GM12891 (cell line): ENCODE measurements at places on chromosomes 7 and 10.

- peak; percentile 53 for DNase-seq
Observed at GRCh38 chr10:77641788-77642397, 4.3 kb upstream of the KCNMA1 start.

- no peak for DNase-seq
Observed at GRCh38 chr10:125161707-125162119, 1.4 kb upstream of the CTBP2 start.

GRCh38 chr7:95066737-95067530, 159.5 kb downstream of the PPP1R9A start:
- no peak for DNase-seq

GRCh38 chr10:3775696-3776551, 9.1 kb downstream of the KLF6 start:
- no peak for DNase-seq

DNA sequence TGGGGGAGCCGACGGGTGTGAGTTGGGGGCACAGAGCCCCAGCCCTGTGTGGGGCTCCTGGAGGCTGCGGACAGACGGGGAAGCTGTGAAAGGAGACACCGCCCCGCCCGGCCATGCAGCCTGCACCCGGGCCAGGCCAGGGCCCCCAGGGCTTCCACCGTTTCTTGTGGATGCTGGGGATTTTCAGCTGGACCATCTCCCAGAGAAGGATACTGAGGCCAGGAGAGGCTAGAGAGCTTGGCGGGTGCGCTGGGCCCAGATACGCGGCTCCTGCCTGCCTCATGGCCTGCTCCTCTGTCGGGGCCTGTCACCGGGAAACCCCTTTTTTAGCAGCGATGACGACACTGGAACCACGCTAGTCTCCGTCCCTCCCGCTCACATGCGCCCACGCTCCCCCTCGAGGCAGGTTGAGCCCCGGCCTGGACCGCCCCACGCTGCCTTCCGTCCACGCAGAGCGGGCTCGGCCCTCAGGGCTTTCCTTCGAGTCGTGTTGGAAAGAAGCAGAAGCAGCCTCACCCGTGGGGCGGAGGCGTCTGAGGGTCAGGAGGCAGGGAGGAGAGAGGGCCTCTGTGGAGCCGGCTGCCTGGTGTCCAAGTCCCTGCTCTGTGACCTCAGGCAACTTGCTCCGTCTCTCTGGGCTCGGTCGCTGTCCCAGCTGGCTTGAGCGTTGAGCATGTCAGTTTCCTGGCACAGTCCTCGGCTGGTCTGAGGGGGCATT, 11.7 kb downstream of the TMEM184A start:
- no peak for DNase-seq

GRCh38 chr10:13961097-13961496, 369.6 kb downstream of the FRMD4A start:
- DNase-seq: no peak

GRCh38 chr10:126872768-126873167, 32.5 kb upstream of the DOCK1 start:
- no peak for DNase-seq

- no peak for DNase-seq
Observed at GRCh38 chr7:52940481-52940880, 95.0 kb upstream of the POM121L12 start.

DNA sequence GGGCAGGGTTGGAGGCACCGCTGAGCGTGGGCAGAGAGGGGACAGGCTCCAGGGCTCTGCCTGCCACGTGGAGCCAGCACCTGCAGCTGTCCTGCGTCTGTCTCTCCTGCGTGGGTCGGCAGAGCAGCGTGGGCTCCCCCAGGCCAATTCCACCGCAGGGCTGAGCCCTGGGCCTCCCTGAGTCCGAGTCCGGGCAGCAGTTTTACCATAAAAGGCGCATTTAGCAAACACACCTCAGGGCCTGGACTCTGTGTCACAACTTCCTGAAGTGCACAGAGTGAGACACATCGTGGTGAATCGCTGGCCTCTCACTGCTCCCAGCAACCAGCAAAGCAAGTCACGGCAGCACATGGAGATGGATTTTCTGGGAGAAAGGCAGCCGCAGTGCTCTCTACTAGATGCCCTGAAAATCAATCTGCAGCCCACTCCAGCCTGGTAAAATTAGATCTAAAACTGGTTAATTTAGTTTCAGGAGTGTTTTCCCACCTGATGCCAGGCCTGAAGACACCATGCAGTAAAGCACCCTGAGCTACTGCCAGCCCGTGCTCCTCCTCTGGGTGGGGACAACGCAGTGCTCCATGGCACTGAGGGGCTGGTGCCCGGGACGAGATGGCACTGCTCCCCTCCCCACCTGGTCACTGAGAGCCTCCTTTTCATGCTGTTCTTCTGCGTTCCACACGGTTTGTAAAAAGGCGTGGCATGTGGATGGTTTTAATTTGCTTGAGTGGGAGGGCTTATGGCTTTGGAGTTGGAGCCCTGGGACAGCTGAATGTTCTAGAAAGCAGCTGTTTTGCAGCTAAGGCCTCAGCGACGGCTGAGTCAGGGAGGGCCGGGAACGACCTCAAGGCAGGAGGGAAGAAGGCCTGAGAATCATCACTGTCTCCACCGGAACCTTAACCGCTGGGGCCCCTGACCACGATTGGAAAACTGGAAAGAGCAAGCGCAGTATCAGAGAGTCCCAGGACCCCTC, 336.9 kb downstream of the ADARB2 start:
- DNase-seq: no peak

DNA sequence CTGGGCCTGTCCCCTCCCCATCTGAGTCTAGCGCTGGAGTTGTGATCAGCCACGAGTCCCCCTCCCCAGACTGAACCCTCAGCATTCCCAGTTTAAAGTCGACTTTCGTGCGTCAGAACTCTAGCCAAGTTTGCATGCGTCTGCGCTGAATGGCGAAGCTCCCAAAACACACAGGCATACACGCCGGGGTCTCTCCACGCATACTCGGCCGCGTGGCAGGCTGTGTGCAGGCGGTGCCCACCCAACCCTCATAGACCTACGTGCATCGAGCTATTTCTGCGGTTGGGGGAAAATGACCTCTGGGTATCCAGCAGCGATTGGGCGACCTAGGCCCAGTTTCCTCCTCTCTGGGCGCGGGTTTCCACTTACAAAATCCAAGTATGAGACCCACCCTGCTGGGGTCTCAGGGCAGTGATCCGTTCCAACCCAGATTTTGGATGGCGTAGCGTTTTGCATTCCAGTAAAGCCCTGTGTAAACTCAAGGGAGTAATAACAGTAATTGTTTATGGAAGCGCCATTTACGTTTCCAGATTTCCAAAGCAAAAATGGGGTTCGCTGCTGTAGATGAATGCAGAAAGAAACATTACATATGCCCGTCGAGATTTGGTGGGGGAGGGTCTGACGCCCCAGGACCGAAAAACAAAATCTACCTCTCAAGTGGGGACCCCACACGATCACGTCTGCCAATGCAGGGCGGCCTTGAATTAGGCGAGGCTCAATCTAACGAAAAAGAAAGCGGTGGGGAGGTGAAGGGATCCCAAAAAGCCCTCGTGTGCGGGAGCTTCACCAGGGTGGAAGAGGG, 2.0 kb upstream of the HMX3 start:
- no peak for DNase-seq

DNA sequence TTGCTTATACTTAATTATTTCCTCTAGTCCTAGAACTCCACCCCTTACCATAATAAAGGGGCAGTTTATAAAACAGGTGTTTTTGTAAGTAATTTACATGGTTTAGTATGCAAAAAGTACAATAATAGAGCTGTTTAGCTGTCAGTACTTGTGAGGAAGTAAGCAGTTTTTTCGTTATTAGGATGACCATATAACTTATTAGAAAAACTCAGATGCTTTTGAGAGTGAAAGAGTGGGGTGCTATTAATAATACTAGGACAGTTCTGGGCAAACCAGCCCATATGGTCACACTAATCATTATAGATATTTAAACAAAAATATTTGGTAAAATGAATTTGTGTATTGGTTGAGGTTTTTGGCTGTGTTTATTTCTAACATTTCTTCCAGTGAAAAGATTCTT, 201.9 kb upstream of the KAT6B start:
- DNase-seq: no peak

- DNase-seq: peak; percentile 1
Observed at GRCh38 chr10:108783897-108784296, 1139.4 kb downstream of the XPNPEP1 start.

GRCh38 chr7:121744877-121745276, 128.1 kb upstream of the PTPRZ1 start:
- no peak for DNase-seq

DNA sequence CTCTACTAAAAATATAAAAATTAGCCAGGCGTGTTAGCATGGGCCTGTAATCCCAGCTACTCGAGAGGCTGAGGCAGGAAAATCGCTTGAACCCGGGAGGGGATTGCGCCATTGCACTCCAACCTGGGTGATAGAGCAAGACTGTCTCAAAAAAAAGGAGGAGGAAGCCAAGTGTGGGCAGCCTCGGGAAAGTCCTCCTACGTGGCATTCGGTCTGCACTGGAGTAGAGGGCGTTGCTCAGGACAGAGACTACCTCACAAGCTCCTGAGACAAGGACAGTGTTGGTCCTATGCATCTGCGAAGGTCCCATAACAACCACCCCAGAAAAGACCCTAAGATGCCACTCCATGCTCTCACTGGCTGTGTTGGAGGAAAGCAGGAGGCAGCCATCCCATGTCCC, 10.0 kb upstream of the SERPINE1 start:
- no peak for DNase-seq

DNA sequence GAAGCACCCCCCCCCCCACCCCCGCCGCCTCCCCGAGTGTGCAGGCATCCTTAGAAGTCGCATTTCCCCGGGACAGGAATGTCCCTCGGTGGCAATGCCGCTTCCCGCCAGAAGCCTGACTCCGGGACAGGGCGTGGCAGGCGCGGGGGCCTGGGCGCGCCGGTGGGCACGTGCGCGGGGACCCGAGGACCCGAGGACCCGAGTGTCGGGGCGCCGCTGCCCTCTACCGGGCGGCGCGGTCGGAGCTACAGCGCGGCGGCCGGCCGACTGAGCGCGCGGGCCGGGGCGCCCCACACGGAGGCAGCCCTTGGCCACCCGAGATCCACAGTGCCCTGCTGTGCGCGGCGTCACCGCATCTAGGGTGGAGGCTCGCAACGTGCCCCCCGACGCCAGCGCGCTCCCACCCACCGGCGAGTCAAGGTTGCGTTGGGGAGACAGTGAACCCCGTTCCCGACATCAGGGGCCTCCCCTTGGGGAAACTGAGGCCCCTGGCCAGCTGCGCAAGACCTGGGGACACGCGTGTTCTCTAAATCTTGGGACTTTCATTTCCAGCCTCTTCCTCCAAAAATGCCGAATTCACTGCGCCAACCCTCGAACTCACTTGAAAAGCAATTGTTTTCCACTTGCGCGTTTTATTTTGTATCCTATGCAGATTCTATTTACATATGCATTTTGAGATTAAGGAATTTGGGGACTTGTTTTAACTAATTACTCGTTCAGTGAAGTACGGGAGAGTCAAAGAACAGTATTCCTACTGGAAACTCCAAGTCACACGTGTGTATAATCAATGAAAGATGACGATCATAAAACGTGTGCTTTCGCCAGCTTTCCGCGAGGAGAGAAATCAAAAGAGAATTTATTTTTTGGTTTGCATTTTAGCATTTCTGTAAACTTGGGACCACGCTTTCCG, 3.1 kb upstream of the CUX1 start:
- DNase-seq: peak; percentile 69

- DNase-seq: no peak
Observed at GRCh38 chr10:33355274-33355673, 20.8 kb upstream of the NRP1 start.

DNA sequence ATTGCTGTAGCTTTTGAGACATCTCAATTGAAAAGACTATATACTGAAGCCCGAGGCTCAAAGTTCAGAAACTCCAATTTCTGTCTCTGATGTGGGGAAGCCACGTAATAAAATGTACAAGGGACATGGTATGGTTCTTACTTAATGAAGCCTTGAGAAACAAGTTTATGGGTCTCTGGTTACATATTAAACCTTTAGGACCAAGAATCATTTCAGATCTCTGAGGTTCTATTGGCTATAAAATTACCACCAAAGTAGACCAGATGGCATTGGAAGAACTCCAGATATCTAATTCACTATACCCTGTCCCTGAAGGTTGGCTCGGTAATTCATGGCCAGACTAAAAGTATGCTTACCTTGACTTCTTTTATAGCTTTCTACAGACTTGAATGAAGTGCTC, 23.7 kb downstream of the STAMBPL1 start:
- no peak for DNase-seq

DNA sequence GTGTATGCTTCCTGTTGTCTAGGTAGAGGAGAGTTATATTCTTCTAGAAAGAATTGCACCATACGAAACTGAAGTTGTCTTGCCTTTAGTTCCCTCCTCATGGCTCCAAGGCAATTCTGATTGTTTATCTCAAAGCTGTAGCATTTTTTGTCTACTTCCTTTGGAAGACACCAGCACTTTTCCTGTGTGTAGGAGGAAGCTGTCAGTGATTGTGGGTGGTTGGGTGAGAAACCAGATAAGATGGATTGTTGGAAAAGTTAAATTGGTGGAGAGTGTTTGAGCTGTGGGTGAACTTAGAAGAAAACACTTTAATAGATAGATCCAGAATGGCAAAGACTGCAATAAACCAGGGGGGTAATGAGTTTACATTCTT, 12.1 kb upstream of the CSTF2T start:
- no peak for DNase-seq

GRCh38 chr7:142717453-142717852, 31.8 kb upstream of the PRSS1 start:
- DNase-seq: no peak

DNA sequence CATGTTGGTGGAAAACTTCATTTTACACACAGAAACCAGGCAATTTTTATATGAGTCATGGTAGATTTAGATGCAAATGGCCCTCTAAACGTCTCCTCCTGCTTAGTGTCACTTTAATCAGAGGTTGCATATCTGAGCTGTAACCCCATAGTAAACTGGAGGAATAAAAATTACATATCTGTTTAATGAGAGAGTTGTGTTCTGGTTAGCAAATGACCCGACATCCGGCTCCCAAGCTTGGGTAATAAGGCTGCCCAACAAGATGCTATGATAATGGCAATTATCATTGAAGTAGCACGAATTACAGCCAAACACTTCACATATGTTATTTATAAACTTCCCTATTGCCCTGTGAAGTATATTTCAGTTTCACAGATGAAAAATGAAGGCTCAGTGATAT, 10.6 kb upstream of the ADAM12 start:
- no peak for DNase-seq

DNA sequence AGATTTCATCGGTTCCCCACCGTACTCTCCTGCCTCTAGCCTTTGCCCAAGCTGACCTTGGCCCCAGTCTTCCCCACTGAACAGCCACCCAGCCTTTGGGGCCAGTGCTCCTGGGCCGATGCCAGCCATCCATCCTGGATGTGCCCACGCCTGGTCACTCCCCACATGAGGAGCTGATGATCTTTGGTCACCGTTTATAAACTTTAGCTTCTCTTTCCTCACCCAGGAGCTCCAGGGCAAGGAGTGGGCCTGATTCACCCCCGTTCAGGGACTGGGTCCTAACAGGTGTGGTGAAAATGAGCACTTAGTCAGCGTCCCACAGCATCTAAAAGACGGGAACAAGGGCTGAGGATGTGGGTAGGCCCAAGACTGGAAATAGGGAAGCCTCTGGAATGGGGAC, 22.9 kb downstream of the GTF2IRD1 start:
- no peak for DNase-seq

DNA sequence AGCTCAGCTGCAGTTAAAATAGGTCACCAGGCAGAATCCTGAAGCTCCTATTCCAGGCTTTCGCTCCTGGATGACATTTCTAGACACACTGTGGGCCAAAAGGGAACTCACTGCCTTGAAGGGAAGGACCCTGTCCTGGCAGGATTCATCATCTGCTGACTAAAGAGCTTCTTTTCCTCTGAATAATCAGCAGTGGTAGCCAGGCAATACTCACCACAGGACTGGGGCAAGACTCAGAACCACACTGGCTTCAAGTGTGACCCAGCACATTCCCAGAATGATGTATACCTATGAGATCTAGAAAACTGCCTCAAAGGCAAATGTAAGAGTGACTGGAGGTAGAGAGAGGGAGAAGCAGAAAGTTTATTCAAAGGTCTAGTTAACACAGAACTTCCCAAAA, 29.5 kb upstream of the EBF3 start:
- DNase-seq: no peak
